Stimulated activated CD8-positive, alpha-beta memory T cell treated with anti-CD3 and anti-CD28 coated beads, Interleukin-2, amount 100 ng/mL, for 1 hour (primary cell): ENCODE measurements at places on chromosomes 2 and 18.

GRCh38 chr2:67322353-67323001, 74.7 kb upstream of the ETAA1 start:
- DNase-seq: no peak

DNA sequence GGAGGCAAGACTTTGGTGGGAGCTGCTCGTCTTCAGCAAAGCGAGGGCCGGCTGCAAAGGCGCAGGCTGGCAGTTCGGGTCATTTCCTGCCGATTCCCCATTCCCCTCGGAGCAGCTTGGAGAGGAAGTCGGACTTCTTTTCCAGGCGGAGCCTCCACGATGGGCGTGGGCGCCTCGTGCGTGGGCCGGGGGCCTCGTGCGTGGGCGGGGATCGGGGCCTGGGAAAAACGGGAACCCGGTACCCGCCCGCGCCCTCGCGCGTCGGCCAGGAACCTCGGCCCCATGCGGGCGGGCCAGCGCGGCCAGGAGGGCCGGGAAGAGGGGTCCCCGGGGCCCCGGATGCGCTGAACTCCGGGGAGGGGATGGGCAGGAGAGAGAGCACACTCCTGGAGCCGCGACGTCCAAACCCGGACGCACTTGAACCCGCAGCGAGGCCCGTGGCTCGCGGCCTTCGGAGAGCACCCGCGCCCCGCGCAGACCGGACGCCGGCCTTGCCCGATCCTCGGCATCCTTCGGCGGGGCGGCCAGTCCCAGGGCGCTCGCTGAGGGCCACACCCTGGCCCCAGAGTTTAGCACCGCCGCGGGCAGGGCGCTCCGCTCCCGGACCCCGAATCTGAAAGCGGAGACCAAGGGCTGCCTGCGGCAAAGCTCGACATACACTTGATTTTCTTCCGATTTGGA, 368.4 kb downstream of the MTX2 start:
- DNase-seq: no peak

GRCh38 chr2:64404743-64405142, 49.2 kb upstream of the LGALSL start:
- no peak for DNase-seq

DNA sequence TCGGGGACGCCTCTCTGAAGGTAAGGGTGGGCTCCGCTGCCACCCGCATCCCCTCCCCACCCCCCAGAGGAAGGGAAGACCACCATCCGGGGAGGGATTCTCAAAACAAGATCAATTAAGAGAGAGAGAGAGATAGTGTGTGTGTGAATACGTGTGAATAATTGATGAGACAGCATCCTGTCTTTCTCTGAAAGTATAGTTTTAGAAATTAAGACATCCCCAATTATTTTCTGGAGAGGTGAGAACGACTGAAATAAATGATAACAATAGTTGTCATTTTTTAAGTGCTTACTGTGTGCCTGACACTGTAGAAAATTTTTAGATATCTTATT, 751 bp downstream of the IL18R1 start:
- no peak for DNase-seq
